ENCODE measurements at places on chromosomes 16 and 17.

DNA sequence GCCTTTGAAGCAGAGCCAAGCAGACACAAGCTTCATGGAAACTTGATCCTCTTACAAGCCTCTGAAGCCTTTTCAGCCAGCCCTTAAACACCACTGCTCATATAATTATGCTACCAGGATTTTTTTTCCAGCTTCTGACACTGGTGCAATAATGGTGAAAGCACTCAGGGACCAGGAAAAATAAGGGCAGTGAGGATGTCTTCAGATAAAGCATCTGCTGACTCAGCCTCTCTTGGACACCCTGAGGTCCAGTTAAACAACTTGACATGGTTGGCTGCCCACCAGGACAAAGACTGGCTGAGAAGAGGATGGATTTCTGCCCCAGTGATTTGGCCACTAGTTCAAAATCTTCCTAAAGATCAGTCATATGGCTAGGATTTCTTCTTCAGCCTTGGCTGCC is 124.2 kb upstream of the N4BP1 start:
- no peak for DNase-seq

GRCh38 chr17:81719410-81720266 is 7.6 kb downstream of the SLC25A10 start:
- DNase-seq: no peak

DNA sequence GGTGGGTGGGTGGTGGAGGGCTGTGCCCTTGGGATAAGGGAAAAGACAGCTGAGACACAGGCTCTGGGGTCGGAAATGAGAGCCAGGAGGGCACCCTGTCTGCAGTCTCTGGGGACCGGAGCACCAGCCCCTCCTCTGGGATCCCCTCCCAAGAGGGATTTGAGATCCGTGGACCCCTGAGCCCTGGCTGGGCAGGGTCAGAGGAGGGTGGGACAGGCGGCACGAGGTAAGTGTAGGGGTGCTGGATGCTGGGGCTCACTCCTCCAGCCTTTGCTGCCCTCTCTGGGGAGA is 425 bp downstream of the SGSH start:
- DNase-seq: no peak

DNA sequence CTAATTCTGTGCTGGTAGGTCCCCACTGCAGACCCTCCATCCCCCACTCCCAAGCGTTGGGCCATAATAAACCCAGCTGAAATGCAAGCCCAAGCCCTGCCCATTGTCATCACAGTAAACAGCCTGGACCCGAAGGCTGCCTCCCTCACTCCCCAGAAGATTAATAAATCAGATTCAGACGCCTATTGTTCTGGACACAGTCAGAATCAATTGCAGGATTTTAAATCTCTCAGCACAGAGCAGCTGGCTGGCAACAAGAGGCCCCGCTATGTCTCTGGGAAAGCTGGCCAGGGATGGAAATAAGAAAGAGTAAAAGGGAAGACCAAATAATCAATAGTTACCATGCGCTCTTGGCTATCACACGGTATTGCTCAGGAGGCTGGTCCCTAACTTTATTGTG is 93.9 kb downstream of the C17orf67 start:
- no peak for DNase-seq

GRCh38 chr17:80839970-80840369 is 151.7 kb upstream of the CHMP6 start:
- no peak for DNase-seq

- DNase-seq: no peak
These were observed 1259.0 kb upstream of the GOT2 start for GRCh38 chr16:59993101-59993500.

- no peak for DNase-seq
These were observed 5.6 kb upstream of the ZFHX3 start for GRCh38 chr16:73053364-73054124.
